ENCODE measurements at places on chromosomes 4 and X.

GRCh38 chrX:154032653-154033052 lies 13.0 kb upstream of the IRAK1 start:
- no peak for DNase-seq

DNA sequence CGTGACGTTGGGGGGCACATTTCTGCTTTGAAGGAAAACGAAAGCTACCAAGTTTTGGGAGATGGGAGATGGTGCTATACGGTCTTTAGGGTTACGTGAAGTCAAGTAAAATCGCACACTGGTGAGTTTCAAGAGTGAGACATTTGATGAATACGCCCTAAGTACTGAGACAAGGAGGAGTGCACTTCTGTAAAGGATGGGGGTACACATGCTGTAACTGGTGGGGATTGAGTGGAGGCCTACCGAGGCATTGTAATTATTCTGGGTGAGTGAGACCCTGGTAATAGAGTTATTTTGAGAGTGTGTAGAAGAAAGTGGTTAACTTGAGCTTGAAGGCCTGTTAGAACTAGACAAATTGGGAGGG lies 536 bp downstream of the SH3BGRL start:
- no peak for DNase-seq

- no peak for DNase-seq
Measured at GRCh38 chrX:68807818-68808217, 21.0 kb upstream of the EFNB1 start.

GRCh38 chrX:46929439-46930261 lies 17.4 kb downstream of the JADE3 start:
- no peak for DNase-seq

DNA sequence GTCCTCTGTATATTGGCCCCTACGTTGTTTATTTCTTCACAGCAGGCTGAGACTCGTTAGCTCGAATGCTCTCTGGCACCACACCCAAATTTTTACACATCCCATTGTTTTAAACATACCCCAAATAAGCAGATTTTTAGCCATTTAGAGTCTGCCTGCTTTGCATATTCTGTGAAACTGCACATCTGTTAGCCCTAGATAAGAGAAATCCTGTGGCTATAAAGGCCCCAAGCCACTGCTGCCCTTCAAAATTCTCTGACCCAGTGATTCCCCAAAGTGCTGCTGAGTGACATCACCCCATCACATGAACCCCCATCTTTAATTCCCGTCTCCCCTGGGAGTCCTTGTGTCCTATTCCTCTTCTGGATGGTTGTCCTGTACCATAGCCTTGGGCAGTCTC lies 20.8 kb downstream of the TEX13C start:
- DNase-seq, result no peak

- no peak for DNase-seq
Measured at GRCh38 chrX:149392921-149393320, 112.2 kb downstream of the IDS start.

- DNase-seq, result no peak
Measured at GRCh38 chr4:17523662-17524061, 8.7 kb downstream of the CLRN2 start.

GRCh38 chr4:176874721-176875445 lies 82.2 kb upstream of the VEGFC start:
- DNase-seq, result no peak

GRCh38 chr4:124481123-124481522 lies 231.4 kb downstream of the ANKRD50 start:
- no peak for DNase-seq

DNA sequence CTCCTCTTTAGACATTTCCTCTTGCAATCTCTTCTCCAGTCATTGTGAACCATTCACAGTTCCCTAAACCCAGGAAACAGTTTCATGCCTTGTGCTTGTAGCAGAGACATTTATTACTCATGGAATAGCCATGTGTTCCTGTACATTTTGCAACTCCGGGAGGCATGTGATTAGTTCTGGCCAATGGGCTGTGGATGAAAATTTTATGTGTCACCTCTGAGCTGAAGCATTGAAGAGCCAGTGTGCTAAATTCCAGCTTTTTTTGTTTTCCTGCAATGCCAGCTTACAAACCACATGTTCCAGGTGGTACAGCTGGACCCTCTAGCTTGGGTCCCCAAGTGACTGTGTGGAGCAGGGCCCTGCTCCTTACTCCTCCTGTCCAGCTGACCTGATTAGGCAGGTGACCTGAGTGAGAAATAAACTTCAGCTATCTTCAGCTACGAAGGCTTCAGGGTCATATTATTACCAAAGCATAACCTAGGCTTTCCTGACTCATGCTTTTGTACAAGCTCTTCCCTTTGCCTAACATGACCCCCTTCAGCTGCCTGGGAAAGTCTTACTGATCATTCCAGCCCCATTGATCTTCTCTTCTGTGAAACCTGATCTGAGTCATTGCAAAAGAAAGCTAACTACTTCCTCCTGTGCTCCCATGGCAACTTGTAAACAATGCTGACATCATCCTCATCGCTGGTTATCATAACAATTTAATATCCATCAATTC lies 200.4 kb downstream of the PTTG2 start:
- DNase-seq, result peak; percentile 60

DNA sequence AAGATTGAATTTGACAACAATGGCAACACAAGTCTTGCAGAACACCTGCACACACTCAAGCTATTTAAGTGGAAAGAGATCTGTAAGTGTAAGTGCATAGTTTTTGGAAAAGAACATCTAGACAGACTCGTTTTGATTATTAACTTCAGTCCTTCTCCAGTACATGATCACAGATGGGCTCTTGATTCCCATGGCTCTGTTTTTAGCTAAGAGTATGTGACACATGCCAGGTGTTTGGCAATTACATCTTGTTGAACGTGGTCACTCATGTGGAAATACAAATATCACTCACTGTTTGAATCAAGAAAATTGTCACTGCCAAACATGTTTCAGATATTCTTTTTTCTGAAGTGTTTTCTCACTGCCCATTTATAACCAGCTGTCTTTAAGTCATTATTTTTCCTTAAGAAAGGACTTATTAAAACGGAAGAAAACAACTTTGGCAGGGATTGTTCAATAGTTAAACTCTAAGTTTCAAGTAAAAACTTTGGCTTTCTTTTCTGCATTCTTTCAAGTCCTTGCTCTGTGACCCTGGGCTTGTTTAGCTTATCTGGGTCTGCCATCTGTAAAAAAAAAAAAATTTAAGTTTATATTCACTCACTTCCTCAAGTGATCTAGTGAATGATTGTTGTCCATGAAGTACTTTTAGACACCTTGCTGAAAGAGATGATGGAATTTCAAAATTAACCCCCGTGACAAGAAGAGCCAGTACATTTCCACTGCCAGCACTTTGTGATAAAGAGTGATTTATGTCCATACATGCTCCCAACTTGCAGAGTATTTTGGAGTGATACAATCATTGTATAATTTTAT lies 125.4 kb downstream of the ATXN3L start:
- no peak for DNase-seq

DNA sequence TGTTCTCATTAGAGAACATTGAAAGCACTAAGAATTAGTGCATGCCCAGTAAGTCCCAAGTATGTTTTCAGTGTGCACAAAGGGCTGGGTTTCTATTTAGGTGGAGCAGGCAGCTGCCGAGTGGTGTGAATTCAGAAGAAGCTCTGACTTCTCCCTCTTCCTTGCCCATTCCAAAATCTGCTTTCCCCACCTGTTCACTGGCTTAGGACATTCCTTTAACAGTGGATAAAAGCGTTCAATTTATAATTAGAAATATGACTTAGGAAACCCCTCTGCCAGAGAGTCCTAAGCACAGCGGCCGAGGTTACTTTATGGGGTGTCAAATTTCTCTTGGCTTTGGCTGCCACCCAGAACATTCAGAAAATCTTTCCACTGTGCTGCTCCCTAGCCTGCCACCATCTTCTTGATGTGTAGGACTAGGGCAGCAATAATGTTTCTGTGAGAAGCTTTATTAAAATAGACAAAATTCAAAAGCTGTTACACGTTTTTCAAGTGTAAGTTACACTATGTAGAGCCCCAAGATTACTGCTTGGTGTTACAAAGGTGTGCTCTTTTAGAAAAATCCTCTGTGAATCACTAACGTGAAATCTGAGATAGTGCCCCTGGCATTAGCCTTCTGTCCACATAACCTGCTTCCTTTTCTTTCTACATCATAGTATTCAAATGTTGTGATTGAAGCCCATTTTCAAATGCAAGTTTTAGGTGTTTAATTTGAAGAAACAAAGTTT lies 191.6 kb upstream of the ANKRD50 start:
- no peak for DNase-seq

DNA sequence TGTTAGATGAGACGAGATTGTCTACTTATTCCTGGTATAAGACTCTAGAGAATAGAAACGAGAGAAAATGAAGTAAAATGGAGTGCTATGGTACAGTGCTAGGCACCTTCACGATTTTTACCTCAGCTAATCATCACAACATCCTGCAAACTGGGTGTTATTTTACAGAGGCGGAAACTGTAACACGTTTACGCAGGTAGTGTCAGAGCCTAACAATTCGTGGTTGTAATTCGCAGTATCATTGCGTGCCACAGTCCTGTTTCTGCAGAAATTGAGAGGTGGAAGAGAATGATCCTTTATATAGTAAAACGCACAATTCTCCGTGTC lies 383 bp upstream of the TBC1D19 start:
- DNase-seq, result no peak

DNA sequence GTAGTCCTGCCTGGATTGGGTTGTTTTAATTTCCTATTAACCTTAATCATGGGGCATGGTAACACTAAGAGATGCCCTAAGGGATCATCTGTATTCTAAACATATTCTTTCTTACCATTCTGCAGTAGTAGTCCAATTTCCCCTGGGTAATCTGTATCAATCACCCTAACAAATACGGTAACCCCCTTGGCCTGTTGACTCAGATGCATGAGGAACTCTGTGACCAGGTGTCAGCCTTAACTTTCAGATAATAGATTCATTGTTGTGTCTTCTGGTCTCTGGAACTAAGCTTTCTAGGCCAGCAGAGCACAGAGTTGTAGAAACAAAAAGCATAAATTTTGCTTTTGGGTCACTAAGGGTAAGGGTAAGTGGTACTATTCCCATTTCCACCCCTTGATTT lies 13.1 kb upstream of the BANK1 start:
- DNase-seq, result no peak

Data from activated naive CD4-positive, alpha-beta T cell treated with Interleukin-2 at 50 U/mL for 16 hours (primary cell).